ENCODE measurements at places on chromosomes 2 and 18.

- DNase-seq, result peak; percentile 91
Measured at GRCh38 chr2:26745609-26746327, 18.3 kb upstream of the SLC35F6 start.

GRCh38 chr2:157897106-157897971, 21.2 kb upstream of the ACVR1 start:
- peak; percentile 81 for DNase-seq

DNA sequence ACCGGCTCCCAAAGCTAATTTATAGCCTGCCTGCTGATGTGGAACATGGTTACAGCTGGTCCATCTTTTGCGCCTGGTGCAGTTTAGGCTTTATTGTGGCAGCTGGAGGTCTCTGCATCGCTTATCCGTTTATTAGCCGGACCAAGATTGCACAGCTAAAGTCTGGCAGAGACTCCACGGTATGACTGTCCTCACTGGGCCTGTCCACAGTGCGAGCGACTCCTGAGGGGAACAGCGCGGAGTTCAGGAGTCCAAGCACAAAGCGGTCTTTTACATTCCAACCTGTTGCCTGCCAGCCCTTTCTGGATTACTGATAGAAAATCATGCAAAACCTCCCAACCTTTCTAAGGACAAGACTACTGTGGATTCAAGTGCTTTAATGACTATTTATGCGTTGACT, 51.4 kb downstream of the TMEM178A start:
- DNase-seq, result no peak

GRCh38 chr18:21745231-21745630, 4.6 kb downstream of the MIB1 start:
- DNase-seq, result peak; percentile 56

- DNase-seq, result no peak
Measured at GRCh38 chr2:194205568-194206227, 1451.3 kb upstream of the SLC39A10 start.

- no peak for DNase-seq
Measured at GRCh38 chr2:47429795-47430194, 26.8 kb downstream of the MSH2 start.

DNA sequence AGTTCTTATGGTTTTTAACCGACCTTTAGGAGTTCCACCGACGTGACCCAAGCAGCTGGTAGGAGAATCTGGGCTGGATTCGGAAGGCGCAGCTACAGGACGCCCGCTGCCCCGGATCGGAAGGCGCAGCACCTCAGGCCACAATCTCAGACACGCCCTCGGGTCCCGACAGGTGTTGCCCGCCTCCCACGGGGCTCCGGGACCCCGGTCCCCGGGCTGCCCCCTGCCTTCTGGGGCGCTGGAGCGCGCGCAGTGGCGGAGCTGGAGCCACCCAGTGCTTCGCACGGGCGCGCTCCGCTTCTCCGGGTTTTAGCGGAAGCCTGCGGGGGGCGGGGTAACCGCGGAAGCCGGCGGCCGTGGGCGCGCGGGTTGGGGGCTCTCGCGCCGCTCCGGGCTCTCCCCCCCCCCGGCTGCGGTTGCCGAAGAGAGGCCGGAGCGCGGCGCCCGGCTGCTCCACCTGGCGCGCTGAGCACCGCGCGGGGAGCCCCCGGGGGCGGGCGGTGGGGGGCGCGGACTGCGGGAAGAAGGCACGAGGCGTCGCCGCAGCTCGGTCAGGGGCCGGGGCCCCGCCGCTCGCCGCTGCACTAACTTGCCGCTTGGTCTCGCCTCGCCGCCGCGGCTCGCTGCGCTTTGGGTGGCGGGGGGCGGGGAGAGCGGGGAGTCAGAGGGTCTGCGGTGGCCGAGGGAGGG, 718.8 kb downstream of the DPP10 start:
- DNase-seq, result peak; percentile 64

DNA sequence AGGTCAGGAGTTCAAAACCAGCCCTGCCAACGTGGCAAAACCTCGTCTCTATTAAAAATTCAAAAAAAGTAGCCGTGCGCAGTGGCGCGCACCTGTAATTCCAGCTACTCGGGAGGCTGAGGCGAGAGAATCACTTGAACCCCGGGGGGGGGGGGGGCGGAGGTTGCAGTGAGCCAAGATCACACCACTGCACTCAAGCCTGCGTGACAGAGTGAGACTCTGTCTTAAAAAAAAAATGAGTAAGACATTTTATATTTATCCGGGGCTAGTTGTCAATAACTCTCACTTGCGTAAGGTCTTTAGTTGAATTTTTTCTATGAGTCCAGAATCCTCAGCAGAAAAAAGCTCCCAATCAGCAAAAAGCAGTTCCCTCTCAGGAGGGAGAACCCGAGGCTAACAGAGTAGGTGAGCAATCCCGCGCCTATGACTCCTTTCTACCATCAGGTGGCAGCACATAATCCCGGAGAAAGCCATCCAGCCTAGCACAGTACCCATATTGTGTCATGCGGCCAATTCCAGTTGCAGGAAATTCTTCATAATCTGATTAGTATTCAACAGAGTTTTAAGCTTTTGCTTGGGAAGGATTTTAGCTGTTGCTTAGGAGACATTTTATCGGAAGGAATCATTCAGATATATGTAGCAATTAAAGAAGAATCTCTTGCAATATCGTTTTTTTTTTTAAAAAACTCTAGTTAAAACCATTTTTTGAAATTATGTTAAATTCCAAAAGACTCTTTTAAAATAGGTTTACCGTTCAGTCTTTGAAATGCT, 11.9 kb upstream of the CRYGA start:
- DNase-seq, result peak; percentile 84

DNA sequence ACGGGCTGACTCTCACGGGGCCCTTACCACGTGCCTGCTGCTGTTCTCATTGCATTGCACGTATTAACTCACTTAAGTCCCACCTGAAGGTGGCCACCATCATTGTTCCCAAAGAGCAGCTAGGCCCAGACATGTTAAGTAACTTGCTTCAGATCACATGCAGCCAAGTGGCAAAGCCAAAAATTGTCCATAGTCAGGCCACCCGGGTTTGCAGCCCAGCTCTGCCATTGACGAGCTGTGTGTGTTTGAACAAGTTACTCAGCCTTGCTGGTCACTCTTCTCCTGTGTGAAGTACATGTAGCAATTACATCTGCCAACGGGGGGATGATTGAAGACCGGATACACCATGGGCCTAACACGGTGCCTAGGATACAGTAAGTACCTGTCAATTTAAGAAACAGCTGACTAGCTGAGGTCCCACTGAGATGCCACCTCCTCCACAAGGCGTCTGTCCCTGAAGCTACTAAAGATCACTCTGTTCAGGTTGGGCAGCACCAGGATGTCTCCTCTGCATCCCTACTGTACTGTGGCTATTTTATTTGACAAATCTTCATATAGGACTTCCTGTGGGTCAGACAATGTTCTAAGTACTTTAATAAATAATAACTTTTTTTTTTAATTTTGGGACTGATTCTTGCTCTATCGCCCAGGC, 154.2 kb upstream of the MYCN start:
- no peak for DNase-seq

- no peak for DNase-seq
Measured at GRCh38 chr2:100813527-100813926, 6.4 kb upstream of the NPAS2 start.

DNA sequence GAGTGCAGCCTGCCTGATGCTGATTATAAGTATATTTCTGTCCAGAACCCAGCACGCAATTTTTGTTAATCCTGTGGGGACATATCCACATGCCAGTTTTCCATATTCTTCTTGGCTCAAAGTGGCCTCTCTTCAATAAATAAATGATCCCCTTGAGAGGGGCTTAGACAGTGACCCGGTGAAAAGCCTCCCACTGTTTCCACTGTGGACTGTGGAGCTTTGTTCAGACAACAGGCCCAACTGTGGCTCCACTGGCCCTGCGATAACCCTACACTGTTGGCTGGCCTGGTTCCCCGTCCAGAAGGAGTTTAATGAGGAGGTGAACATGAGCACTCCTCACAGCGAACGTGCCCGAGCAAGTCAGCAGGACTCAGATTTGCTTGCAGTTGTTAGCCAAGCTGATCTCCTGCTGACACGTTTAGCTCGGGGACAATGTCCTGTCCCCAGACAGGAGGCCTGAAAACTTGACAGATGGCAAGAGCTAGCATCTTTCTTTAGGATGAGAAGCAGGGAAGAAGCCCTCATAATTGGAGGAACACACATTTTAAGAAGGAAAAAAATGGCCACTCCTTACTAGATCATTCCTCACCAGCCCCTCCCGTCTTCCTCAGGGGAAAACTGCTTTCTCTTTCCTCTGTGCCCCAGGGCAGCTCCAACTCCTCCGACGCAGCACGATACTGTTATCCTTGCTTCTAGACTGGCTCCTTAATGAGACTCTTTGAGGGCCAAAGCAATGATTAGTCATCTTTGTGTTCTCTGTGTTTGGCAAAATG, 20.0 kb upstream of the MTCL1 start:
- DNase-seq, result no peak

GRCh38 chr2:41930807-41931566, 116.8 kb upstream of the PKDCC start:
- no peak for DNase-seq

DNA sequence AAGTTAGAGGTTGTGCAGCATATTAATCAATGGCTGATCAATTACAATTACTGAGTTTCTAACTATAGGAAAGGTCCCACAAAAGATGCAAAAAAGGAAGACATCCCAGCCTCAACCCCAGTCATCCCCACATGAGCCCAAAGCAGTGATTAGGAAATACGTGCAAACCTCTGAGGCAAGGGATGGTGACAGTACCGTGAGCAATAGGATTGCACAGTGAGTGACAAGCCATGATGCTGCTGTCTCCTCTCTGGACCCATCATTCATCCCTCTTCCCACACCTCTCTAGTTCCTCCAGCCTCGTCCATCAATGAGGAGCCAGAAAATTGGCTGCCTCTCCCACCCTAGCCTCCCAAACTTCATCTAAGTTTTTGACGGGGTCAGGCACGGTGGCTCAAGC, 4.0 kb upstream of the SLC11A1 start:
- no peak for DNase-seq

GRCh38 chr2:145413261-145414030, 893.5 kb upstream of the ZEB2 start:
- no peak for DNase-seq

DNA sequence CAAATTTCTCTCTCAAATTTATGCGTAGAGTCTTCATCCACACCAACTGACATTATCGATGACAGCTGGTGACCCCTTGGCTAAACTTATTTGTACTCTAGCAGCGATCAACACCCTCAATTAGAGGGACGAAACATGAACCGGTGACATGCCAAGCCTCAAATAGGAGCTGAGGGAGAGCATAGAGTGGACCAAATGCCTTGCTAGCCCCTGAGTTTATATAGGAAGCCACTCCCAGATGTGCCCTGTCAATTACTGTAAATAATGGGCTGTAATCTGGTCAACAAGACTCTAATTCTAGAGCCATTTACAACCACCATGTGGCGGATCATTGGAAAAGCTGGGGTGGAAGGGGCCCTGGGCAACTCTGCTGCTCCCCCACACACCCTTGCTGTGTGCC, 47.6 kb upstream of the FHL2 start:
- DNase-seq, result no peak

- DNase-seq, result peak; percentile 81
Measured at GRCh38 chr18:76494231-76495005, 624 bp downstream of the ZNF516 start.

DNA sequence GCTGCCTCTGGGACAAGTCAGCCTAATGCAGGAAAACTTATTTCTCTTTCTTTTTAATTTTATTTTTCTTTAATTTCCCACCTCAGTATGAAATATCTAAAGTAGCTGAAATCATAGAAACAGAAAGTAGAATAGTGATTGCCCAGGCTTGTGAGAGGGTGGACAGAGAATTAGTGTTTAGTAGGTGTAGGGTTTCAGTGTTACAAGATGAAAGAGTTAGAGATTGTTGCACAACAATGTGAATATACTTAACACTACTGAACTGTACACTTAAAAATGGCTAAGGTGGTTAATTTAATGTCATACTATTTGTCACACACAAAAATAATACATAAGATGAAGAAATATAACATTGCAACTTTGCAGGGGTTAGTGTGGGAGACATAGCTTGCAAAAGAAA, 80.8 kb downstream of the NAT8 start:
- DNase-seq, result no peak

GRCh38 chr2:5720426-5720825, 28.2 kb downstream of the SOX11 start:
- no peak for DNase-seq

DNA sequence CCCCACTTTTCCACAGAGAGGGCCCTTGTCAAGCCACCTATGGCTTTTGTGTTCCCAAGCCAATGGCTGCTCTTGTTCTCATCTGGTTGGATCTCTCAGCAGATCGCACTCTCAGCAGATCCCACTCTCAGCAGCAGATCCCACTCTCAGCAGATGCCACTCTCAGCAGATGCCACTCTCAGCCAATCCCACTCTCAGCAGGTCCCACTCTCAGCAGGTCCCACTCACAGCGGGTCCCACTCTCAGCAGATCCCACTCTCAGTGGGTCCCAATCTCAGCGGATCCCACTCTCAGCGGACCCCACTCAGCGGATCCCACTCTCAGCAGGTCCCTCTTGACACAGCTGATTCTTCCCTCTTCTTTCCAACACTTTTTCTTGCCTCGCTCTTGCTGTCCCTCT, 59.3 kb upstream of the MGAT4A start:
- no peak for DNase-seq

DNA sequence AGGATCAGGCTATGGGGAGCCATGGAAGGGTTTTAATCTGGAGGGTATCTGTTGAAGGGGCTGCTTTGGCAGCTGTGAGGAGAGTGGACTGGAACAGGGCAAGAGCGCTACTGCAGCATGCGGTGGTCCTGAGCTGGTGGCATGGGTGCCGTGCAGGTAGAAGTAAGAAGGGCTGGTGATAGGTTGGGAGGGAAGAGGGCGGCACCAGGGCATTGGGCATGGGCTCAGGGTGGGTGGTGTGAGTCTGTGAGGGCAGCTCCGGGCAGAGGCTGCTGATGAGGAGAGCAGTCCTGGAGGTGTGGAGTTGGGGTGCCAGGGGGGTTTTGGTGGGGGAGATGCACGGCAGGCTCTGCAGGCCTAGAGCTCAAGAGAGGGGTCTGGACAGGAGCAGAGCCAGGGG, 2.1 kb downstream of the ACTG2 start:
- no peak for DNase-seq

- DNase-seq, result no peak
Measured at GRCh38 chr2:55843096-55843993, 80.2 kb downstream of the EFEMP1 start.

- DNase-seq, result no peak
Measured at GRCh38 chr2:215711471-215712034, 275.7 kb upstream of the FN1 start.

GRCh38 chr2:239946864-239947728, 78.0 kb downstream of the NDUFA10 start:
- DNase-seq, result no peak

All from common myeloid progenitor, CD34-positive (primary cell).